Fibroblast of upper back skin (primary cell): ENCODE measurements at places on chromosomes 4 and X.

DNA sequence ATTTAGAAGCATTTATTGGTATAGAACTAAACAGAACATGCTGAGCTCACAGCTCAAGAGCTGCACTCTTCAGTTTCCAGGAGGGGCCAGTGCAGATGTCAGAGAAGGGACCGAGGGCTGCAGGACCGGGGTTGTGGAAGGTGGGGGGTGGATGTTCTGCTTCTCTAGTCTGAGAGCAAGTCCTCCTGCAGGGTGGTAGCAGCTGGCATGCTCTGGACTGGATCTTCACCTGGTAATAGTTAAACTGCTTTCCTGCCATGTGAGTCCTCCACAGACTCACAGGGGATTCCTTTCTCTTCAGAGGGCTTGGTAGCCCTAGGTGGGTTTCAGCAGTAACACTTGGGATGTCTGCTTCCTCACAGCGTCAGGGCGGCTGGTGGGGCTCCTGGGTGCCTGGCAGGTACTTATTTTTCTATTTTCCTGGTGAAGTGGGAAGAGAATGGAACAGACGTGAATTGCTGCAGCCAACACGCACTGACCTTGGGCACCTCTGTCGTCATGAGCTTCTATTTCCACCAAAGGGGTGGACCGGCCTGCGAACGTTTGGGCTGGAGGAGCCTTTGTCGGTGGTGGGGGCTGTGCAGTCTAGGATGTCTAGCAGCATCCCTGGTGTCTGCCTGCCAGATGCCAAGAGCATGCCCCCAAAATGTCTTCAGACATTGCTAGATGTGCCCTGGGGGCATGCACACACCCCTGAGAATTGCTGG, 2.5 kb downstream of the MAEA start:
- no peak for DNase-seq

DNA sequence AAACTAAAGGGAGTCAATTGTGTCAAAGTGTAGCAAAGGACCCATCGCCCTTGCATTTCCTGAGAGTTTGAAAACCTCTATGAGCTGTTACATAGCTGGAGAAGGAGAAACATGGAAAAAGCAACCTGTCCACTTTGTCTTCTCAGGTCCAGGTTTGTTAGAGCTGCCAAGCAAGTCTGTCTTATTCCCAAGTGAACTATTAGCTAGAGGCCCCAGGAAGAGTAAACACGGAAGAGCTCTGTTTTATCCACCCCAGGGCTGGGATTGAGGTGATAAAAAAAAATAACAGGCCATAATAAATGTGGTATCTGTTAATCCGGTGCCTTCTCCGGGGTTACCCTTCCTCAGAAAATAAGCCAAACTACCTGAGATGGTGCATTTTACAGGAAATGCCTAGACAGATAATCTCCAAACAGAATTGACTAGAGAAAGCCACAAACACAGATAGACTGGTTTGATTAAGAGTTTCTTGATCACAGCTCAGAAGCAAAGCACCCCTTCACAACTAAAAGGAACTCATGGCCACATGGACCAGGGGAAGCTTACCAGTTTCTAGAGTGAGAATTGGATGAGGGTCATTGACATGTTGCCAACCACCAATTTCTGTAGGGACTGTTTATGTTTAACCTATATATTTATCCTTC, 35.9 kb upstream of the RELL1 start:
- no peak for DNase-seq

DNA sequence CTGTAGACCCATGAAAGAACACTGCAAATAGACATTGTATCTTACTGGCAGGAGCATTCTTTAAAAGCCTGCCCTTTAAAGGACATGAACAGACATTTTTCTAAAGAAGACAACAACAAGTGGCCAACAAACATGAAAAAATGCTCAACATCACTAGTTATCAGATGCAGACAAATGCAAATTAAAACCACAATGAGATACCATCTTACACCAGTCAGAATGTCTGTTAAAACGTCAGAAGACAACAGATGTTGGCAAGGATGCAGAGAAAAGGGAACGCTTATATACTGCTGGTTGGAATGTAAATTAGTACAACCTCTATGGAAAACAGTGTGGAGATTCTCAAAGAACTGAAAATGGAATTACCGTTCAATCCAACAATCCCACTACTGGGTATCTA, 77.2 kb downstream of the ATP10D start:
- peak; percentile 40 for DNase-seq

DNA sequence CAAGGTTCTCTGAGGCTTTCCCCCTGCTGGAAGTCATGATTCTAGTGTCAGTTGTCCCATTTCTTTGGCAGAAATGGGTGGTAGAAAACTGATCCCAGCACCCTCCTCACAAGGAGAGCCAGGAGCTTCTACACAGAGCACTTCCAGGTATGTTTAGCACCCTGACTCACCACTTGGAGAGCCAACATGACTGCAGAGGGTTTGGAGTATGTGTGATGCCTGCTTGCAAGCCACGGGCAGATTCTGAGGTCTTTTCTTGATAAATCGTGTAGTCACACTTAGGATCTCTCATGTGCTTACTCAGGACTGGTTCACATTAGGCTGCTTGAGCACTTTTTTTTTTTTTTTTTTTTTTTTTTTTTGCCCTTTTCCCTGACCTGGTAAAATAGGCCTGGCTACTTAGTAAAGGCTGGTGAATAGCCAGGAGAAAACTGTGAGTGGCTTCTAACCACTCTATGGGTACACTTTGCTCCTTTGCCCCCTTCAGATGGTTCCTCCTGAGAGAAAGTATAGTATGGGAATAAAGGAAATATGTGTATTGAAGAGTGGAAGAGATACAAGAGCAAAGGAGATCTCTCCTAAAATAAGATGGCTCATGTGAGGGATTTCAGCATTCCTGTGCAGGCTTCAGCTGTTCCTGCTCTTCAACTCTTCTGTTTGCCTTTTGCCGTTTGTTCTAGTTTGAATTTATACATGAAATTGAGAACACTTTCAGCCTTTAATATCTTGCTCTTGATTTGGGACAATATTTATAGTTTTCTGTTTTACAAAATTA, 103.6 kb downstream of the EMCN start:
- DNase-seq, result peak; percentile 16

- no peak for DNase-seq
Observed at GRCh38 chr4:98638661-98639060, 19.8 kb downstream of the TSPAN5 start.

DNA sequence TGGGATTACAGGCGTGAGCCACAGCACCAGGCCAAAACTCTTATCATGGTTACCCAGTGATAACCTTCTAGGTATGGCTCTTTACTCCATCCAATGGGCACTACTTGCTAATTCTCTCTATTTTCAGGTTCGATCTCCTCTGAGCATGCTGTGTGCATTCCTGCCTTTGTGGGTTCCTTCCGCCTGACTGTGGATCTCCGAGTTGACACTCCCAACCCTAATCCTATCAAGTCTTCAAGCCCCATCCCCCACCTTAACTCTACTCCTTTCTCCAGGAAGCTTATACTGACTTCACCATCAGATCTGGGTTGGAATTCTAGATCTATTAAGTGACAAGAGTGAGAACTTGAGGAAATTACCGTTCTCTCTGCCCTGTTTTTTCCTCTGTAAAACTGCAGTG, 64.6 kb downstream of the ZAR1 start:
- no peak for DNase-seq

DNA sequence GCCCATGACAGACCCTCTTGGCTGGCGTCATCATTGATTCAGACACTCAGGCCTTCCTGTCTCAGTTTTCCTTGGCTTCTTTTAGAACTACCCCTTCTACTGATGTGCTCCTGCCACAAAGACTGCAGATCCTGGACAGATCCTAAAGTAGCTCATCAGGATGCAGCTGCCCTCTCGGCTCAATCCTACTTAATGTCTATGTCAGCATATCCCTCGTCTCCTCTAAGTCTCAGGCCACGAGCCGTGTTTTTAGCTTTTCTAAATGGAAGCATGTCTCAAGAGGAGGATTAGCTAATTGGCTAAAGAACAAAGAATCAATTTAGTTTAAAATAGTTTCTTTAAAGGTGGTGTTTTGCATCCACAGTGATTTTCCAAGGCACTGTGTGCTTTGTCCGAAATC, 447.7 kb downstream of the STIM2 start:
- no peak for DNase-seq
